Endodermal cell (in vitro differentiated cells): ENCODE measurements at places on chromosomes 2 and 18. TPM values are rescaled to one million over a fixed set of nuclear protein-coding genes. Genes with fewer than 3 reads are reported as not detected.

HOXD13 gene
- total RNA-seq = 0.35 to 0.55 TPM (median 0.40 TPM) in 3 replicates

DNA sequence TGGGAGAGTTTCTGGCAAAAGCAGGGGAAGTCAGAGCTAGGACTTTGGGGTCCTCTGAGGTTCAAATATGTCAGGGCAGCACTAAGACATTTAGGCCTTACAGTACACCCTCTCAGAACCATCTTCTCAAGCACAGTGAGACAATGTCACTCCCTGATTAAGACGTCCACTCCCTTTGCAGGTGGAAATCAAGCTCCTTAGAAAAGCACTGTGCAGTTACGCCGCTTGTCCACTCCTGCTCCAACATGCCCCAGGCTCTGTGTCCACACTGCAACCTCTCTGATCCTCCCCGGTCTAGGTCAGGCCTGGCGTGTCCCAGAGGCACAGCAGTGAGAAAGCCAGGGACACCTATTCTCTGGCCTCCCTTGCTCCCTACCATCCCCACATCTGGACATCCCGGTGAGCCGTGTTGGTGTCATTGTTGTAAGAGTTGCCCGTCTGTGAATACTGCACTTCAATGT lies 528.6 kb upstream of the ID2 start:
- DNase-seq = no peak
- no peaks in the 10 kb centered on the region for H3K36me3 ChIP-seq
- no peaks in the 10 kb centered on the region for H3K27me3 ChIP-seq
- no peak overlapping the region for H3K27ac ChIP-seq
- no peak overlapping the region for H3K4me3 ChIP-seq

DNA sequence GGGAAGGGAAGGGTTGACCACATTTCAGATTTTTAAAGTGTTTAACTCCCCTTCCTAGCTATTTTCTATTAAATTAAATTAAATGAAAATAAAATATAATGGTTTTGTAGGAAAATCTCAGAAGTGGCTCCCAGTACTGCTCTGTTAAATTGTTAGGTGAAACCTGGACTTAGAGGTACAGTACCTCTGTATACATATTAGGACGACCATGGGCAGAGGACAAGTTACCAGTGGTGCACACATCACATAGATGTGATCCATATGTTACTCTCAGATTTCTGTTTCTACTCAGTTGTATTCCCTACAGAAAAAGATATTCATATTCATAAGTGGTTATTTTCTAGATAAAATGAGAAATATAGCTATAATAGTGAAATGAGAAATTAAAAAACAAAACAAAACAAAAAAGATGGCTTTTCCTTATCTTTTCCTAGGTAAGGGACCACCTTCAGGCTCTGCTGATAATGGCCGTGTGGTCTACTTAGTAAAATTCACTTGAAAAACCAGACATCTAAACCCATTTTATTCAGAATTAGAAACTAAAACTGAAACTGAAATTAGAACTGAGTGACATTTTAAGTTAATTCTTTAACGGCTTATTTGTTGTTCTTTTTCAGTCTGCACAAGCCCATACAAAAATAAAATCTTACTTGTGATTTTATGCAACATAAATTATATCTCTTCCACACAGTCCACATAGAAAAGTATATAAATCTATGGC lies 832.5 kb upstream of the CHAC2 start:
- H3K36me3 ChIP-seq = no peaks in the 10 kb centered on the region
- no peaks in the 10 kb centered on the region for H3K4me1 ChIP-seq
- no peaks in the 10 kb centered on the region for H3K27me3 ChIP-seq
- DNase-seq = no peak
- no peak overlapping the region for H3K4me3 ChIP-seq

ERFE gene
- 0.48 and 0.50 TPM in 2 replicates for total RNA-seq

GRCh38 chr2:121485039-121485438 lies 45.6 kb upstream of the RNU4ATAC start:
- no peaks in the 10 kb centered on the region for H3K27me3 ChIP-seq
- H3K4me3 ChIP-seq = no peak overlapping the region
- H3K36me3 ChIP-seq = no peaks in the 10 kb centered on the region
- no peaks in the 10 kb centered on the region for H3K4me1 ChIP-seq
- no peak for DNase-seq

DNA sequence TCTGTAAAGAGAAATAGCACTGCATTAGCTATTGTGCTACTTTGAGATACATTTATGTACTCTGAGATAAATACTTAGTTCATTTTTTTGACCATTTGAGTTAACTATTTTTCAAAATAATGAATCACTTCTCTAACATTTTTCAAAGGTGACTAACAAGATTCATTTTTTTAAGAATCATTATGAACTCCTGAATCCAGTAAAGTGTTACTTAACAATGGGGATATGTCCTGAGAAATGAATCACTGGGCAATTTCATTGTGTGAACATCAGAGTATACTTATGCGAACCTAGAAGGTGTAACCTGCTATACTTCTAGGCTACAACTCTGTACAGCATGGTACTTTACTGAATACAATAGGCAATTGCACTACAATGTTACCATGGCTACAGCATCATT lies 355.8 kb downstream of the ARL6IP6 start:
- DNase-seq = no peak
- no peak overlapping the region for H3K27ac ChIP-seq
- no peaks in the 10 kb centered on the region for H3K4me1 ChIP-seq
- no peak overlapping the region for H3K4me3 ChIP-seq
- H3K36me3 ChIP-seq = no peaks in the 10 kb centered on the region

- H3K36me3 ChIP-seq = no peaks in the 10 kb centered on the region
- no peak for DNase-seq
- H3K4me1 ChIP-seq = no peaks in the 10 kb centered on the region
- H3K27me3 ChIP-seq = no peaks in the 10 kb centered on the region
- no peak overlapping the region for H3K27ac ChIP-seq
- no peak overlapping the region for H3K4me3 ChIP-seq
Measured at GRCh38 chr2:66228128-66228547, 206.8 kb upstream of the MEIS1 start.

DNA sequence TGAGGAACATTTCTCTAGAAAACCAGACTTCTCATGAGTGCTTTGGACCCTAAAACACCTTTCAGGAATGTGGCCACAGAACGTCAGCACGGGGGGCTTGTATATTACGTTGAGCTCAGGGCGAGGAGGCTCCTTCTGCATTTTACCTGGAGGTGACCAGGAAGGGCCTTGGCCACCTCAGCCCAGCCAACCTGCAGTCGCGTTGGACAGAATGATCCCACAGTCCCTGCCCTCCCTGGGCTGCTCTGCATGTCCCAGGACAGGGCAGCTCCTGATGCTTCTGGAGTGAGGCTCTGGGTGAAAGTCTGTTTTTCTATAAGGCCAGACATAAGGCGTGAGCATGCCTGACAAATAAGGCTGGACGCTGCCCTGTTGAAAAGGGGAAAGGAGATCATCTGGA lies 121.9 kb downstream of the NDUFA10 start:
- H3K36me3 ChIP-seq = no peaks in the 10 kb centered on the region
- DNase-seq = peak; percentile 41
- no peaks in the 10 kb centered on the region for H3K27me3 ChIP-seq
- no peak overlapping the region for H3K4me3 ChIP-seq
- H3K27ac ChIP-seq = no peak overlapping the region
- no peaks in the 10 kb centered on the region for H3K4me1 ChIP-seq

DNA sequence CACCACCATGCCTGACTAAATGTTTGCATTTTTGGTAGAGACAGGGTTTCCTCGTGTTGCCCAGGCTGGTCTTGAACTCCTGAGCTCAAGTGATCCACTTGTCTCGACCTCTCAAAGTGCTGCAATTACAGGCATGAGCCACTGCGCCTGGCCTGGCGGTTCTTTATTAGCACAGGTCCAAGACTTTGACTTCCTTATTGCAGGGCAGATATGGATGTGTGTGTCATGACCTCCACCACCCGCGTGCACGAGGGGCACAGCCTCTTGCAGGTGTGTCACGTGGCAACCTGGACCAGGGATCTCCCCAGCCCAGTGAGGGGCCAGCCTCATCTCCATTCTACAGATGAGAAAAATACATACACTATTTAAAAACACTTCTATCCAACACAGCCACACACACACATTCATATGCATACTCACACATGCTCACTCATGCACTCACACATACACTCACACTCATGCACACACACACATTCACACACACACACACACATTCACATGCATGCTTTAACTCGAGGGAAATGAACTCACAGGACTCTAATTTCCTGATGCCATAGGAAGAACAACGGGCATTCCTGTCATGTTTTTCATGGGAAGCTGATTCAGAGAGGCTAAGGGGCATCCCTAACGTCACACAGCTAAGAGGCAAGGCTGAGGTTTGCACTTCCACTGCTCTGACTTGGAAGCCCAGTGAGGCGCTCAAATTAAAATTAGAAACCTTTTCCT lies 38.8 kb downstream of the RRM2 start:
- H3K27ac ChIP-seq = no peak overlapping the region
- peak; percentile 39 for DNase-seq
- no peaks in the 10 kb centered on the region for H3K27me3 ChIP-seq
- H3K36me3 ChIP-seq = no peaks in the 10 kb centered on the region
- H3K4me3 ChIP-seq = no peak overlapping the region

GRCh38 chr2:30871980-30872789 lies 64.9 kb upstream of the CAPN13 start:
- peaks cover 3% of the 10 kb centered on the region for H3K4me1 ChIP-seq
- H3K4me3 ChIP-seq = no peak overlapping the region
- peak overlapping the region; percentile 5 for H3K27ac ChIP-seq
- no peaks in the 10 kb centered on the region for H3K36me3 ChIP-seq
- peak; percentile 67 for DNase-seq

BMP10 gene
- not detected in 3 replicates for total RNA-seq

DNA sequence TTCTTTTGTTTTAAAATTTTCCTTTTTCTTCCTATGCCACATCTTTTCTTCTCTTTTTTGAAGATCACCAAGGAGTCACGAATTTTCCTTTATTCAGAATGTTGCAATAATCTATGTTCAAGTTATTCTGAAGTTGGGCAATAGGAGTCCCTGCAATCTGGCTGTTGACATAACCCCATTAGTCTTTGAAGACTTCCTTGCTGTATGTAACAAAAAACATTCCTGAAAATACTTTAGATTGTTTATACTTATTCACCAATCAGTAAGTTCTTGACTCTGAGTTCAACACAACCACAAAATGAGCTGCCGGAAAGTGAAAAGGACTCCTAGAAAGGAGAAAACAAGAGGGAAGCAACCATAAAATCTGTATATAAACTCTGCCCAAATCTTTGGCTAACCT lies 62.8 kb downstream of the TMEM237 start:
- DNase-seq = no peak
- no peak overlapping the region for H3K27ac ChIP-seq
- H3K36me3 ChIP-seq = no peaks in the 10 kb centered on the region
- H3K27me3 ChIP-seq = no peaks in the 10 kb centered on the region
- H3K4me3 ChIP-seq = no peak overlapping the region
- no peaks in the 10 kb centered on the region for H3K4me1 ChIP-seq

- H3K36me3 ChIP-seq = no peaks in the 10 kb centered on the region
- no peak overlapping the region for H3K4me3 ChIP-seq
- no peaks in the 10 kb centered on the region for H3K4me1 ChIP-seq
- H3K27ac ChIP-seq = no peak overlapping the region
Measured at GRCh38 chr2:193228276-193228675, 1033.5 kb upstream of the TMEFF2 start.

DNA sequence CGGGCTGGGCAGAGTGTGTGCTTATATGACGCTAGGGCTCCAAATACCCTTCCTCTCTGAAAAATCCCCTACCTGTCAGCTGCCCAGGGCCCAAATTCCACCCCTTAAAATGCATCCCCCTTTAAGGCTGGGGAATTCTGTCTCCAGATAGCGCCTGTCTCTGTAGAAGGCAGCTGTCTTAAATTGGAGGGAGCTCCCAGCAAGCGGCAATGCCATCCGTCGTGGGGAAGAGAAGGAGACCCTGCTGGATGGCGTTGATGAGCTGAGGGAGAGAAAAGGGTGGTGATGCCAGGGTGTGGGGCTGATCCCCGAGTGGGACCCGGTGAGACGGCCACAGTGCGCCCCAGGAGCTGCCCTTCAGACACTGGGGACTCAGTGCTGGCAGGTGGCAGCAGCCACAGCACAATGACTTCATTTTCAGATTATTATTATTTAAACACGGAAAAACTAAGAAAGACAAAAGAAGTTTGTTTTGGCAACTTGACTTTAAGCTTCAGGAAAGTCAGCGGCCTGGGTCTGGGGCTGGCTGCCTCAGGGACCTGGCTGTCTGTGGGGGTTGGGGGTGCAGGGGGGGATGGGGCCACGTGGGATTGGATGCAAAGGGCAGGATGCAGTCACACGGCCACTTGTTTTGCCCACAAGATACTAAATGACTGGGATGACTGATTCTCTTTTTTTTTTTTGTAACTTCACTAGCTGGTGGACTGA lies 152.8 kb downstream of the TFCP2L1 start:
- H3K36me3 ChIP-seq = no peaks in the 10 kb centered on the region
- H3K4me3 ChIP-seq = no peak overlapping the region
- H3K27ac ChIP-seq = no peak overlapping the region
- H3K4me1 ChIP-seq = peaks cover 12% of the 10 kb centered on the region
- H3K27me3 ChIP-seq = peaks cover 3% of the 10 kb centered on the region

DNA sequence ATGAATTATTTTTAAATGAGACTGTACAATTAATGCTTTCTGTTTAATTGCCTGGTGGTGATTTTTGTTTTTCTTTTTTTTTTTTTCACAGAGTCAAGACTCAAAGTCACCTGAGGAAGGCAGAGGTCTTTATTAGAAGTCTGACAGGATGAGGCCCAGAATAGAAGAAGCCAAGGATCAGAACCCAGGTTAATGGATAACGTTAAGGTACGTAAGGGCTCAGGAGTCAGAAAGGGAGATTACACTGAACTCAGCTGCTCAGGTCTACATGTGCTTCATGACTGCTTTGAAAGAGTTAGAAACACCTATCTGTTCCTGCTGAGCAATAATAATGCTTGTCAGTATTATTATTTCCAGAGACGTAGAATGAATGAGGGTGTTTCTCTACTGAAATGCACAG lies 196.5 kb downstream of the LRATD1 start:
- H3K4me1 ChIP-seq = peaks cover 3% of the 10 kb centered on the region
- DNase-seq = no peak
- no peak overlapping the region for H3K27ac ChIP-seq
- H3K27me3 ChIP-seq = no peaks in the 10 kb centered on the region
- H3K36me3 ChIP-seq = no peaks in the 10 kb centered on the region

CMPK2 gene
- total RNA-seq = 1.1 to 3.8 TPM (median 2.4 TPM) in 3 replicates

DNA sequence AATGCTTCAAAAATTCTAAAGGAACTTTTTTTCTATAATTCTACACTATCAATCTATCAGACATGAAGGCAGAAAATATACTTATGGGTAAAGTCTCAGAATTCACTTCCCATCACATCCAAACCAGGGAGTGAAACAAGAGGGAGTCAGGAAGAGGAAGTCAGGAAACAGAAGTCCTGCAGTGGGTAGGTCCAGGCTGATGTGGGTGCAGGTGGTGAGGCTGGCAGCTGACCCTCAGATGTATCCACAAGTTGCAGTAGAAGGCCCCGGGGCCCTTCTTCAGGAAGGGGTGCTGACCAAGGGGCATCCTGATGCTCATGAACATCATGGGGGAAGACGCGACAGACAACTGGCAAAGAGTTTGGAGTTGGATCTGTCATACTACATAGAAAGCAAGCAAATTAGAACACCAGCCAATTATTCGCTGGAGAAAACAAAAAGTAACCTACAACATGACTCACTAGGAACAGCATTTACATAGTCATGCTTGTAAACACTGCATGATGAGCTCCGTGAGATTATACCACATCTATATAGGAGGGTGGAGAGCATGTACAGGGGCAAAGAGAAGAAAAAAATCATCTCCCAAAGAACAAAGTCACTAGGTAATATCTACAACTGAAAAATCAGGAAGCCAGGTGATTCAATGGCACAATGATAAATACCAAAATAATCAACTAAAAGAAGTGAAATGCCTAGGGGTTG lies 4.2 kb downstream of the UXS1 start:
- peaks cover 3% of the 10 kb centered on the region for H3K36me3 ChIP-seq
- H3K4me3 ChIP-seq = no peak overlapping the region
- H3K27me3 ChIP-seq = no peaks in the 10 kb centered on the region
- no peaks in the 10 kb centered on the region for H3K4me1 ChIP-seq

SIX3 gene
- 1.9 to 5.2 TPM (median 1.9 TPM) in 3 replicates for total RNA-seq
